ENCODE measurements at places on chromosomes 1 and 21.
A peak's percentile ranks its signal among the peaks of the same experiment; 100 is the strongest.

DNA sequence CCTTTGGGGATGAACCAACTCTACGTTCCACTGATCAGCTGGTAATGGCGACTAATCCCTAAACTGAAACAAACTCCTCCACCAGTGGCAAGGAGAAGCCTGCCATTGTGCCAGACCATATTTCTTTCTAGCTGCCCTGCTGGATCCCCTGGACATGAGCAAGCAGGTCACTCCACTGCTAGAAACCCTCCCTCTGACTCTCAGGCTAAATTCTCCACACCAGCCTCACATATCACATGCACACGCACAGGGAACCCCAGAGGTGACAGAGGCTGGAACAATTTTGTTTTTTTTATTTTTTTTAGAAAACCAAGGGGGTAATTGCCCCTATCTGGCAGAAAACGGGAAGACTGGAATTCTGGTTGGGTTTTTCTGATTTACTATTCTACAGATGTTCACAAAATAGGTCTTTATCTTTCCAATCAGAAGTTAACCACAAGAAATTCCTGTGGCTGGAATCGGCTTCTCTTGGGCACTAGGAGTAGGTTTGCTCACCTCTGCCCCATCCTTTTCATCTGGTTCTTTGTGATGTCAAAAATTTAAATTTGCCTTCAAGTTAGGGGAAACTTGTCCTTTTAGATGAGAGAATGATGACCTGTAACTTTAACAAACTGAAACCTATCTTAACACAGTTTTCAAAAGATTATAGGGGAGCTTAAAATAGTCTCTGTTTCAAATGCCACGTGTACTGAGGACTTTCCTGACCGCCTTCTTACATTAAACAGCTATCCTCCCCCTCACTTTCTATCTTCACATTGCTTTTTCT lies 258.1 kb downstream of the SDCCAG8 start:
- peak; percentile 85 for DNase-seq

GRCh38 chr1:203126151-203126865 lies 1.2 kb upstream of the ADORA1 start:
- DNase-seq = peak; percentile 57

- no peak for DNase-seq
Observed at GRCh38 chr1:11825131-11825530, 19.1 kb downstream of the CLCN6 start.

DNA sequence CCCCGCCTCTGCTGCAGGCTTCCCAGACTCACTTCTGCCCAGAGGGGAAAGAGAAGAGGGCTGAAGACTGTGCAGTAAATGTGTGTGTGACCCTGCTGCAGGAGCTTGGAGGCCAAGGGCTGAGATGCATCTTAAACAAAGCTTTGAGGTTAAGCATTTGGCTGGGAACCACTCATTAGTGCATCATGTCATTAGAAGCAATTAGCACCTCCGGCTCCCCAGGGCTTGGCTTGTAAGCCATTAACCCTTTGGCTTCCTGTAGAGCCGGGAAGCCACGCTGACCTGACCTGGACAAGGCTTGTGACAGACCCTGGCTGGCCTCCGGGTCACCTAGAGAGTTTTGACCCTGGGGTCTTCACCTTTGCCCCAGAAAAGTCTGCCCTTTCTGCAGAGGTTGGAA lies 77.0 kb downstream of the CSMD2 start:
- DNase-seq = no peak

DNA sequence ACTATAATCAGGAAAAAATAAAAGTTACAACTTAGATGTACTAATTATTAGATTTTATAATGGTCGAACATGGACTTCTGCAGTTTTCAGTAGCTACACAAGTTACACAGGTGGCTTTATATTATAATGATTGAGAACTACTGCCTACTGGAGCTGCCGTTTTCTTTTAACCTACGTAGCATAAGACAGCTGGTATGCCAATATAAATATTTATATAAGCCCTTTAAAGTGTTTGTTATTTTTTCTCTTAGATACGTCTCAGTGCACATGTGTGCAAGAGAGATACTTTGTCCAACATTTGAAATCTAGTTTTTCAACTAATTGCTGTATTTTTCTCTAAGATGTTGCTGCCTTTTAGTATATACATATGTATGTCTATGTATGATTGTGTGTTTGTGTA lies 42.4 kb downstream of the PDC start:
- no peak for DNase-seq

DNA sequence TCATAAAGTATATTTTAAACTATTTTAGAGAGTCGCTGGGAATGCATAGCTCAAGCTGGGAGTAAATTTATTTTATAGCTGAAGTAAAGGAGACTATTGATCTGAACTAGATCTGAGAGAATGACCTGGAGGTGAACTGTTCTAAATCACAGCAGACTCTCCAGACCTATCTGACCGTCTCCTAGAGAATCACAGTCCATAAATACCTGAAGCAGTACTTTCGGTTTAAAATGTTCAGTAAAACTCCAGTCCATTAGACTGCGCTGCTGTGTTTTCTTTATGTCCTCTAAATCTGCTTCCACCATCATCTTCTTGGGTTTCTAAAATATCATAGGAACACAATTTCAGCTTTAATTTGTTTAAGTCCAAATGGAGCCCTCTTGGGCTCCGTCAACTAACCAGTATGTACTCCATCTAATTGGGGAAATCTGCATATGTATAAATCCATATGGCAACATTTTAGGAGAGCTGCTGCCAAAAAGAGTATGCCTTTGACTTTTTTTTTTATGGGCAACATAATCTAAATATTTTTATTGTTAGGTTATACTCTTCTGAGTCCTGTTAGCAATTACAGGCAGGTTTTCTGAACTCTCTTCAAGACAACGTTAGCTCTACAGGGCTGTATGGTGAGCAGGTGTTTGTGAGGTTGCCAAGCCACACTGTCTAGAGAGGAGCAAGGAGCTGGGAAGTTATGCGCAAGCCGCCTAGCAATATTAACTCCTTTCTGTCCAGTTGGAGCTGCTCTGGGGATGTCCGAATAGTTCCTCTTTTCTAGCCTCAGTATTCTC lies 111.2 kb downstream of the SPAG17 start:
- peak; percentile 20 for DNase-seq

- no peak for DNase-seq
Observed at GRCh38 chr1:14866911-14867612, 268.6 kb downstream of the KAZN start.

GRCh38 chr1:54543729-54544496 lies 4.1 kb upstream of the ACOT11 start:
- DNase-seq = peak; percentile 13

DNA sequence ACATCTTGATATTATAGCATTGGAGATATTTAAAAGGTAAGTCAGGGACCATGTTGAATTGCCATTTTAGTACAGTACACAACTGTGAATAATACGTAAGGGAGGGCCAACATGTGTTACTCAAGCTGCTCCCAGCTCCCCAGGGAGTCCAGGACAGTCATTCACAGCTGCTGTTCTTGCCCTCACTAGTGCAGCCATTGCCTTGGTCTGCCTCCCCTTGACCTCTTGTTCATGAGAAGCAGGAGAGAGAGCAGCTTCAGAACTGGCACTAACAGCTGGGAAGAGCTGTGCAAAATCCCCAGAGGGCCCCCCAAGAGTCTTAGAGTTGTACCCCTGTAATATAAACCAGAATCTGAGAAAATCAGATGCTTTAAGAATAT lies 16.4 kb downstream of the TCEANC2 start:
- peak; percentile 31 for DNase-seq

Measured in A172 (cell line).